ENCODE measurements at places on chromosomes 2 and 18.

DNA sequence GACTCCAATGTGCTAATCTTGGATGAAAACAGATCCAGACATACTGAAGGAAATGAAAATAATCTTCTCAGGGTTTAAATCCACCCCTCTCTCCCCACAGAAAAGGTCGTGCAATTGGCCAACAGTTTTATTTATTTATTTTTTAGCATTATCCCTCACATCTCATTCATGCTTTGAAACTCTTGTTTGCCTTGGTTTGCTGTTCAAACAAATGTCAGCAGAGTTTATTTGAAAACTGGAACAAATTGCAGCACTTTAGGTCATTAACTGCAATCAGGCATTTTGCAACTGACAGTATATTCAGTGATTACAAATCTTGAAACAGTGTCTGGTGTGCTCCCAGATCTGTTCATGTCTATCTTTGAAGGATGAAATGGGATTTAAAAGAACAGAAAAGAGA is 220.6 kb downstream of the SLC4A10 start:
- no peak for DNase-seq

DNA sequence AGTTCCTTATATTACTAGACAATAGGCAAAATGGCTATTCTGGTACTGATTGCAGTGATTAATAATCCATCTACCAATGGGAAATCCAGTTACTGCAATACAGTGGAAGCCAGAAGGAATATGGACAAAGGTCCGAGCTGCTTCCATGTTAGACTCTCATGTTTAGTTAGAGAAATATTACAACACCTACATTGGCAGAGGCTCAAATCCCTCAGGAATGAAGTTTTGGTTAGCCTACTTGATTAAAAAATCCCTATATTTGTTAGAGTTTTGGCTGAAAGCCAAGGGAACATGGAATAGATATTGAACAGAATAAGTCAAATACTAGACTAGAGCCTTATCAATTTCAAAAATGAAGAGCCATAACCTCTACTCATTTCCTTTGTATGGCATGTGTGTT is 48.5 kb downstream of the ARL6IP6 start:
- DNase-seq = no peak

- DNase-seq = no peak
Measured at GRCh38 chr2:236256366-236256985, 7.7 kb downstream of the ASB18 start.

- DNase-seq = no peak
Measured at GRCh38 chr2:27730980-27731691, 40.4 kb upstream of the MRPL33 start.

DNA sequence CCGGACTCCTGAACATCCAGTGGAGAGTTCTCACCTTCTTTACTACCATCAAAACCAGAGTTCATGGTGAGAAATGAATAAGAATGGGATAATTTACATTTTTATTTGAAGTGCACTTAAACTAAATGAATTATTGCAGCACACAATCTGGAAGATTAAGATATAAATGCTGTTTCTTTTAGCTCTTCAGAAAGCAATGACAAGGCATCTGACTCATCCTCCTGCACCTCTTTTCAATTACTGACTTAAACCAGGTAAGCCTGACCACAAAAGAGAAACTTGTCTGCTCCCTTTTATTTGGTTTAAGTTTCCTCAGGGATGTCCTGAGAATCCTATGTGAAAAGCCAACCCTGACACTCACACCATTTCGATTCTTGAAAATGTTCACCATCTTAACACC is 720 bp upstream of the DSC2 start:
- DNase-seq = no peak

DNA sequence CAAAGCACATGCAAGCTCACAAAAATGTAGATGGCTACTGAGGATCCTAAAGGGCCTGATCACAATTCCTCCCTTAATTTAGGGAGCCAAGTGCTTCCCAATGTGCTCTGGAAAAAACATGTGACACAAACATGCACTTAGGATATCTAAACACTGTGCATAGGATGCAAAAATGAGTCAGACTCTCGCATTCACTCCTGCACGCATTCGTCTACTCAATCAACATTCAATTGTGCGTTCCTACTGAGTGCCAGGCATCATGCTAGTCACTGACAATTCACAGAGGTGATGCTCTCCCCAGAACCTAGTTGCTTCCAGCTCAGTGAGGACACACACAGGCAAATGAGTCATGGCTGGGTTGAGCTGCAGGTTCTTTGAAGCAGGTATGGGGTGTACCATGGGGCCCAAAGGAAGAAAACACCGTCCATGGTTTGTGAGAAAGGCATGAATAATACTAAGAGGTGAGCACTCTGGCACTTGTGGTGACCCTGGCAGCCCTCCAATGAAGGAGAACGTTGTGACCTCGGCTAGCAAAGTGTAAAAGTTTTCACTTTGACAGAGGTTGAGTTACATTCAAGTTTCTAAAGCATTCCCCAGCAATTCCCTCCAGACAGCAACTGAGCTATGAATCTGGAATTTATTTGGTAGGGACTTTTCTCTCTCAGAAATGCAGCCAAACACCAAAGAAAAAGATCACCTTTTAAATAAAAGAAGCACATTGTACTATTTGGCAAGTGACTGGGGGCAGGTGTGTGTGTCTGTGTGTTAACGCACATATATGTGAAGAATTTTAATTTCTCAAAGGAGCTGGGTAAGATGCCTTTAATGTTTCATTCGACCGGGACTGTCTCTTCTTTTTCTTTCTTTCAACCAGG is 173.3 kb downstream of the ALPK2 start:
- no peak for DNase-seq

DNA sequence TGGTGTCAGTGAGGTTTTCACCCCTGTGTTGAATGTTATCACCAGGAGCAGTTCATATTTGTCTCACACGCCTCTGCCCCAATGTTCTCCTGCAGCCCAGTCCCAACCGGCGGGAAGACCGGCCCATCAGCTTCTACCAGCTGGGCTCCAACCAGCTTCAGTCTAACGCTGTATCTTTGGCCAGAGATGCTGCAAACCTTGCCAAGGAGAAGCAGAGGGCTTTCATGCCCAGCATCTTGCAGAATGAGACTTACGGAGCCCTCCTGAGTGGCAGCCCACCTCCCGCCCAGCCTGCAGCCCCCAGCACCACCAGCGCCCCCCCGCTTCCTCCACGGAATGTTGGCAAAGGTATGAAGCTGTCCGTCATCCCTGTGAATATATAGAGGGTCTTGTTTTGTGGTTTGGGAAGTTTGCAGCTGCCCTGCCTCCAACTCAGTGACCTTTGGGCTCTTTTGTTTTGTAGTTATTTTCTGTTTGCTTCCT is 35.1 kb downstream of the ITGB1BP1 start:
- no peak for DNase-seq

- DNase-seq = no peak
Measured at GRCh38 chr18:11497585-11497984, 111.8 kb upstream of the SLC35G4 start.

DNA sequence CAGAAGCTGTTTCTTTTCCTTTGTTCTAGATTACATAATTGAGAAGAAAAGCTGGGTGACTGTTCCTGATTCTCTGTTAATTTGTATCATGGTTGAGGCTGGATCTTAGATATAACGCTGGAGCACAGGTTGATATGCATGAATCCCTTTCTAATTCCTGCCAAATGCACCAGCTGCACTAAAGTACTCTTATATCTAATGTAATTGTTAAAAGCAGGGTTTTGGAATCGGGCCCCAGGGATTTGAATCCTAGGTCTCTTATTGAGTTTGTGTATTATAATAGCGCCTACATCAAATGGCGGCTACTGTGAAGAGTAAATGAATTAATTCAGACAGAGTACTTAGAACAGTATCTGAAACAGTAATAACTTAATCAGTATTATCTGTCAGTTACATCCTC is 80.4 kb downstream of the MC4R start:
- DNase-seq = no peak

GRCh38 chr2:217451666-217452065 is 551.1 kb downstream of the TNS1 start:
- no peak for DNase-seq

DNA sequence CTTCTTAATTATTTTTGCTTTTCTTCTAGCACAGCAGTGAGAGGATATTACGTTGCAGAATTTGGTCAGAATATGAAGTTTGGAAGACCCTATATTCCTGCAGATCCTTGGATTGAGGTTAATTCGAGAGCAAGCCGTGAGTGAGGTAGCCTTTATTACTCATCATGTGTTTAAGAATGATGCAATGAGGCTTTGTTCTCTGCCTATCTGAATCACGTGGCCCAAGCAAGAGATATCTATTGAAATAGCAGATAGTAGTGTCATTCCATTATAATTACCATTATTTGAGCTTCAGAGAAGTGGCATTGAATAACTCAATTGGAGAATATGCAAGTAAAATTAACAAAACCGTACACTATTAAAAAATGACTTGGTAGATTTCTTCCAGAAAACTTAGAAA is 641.1 kb downstream of the TMEM182 start:
- DNase-seq = no peak

DNA sequence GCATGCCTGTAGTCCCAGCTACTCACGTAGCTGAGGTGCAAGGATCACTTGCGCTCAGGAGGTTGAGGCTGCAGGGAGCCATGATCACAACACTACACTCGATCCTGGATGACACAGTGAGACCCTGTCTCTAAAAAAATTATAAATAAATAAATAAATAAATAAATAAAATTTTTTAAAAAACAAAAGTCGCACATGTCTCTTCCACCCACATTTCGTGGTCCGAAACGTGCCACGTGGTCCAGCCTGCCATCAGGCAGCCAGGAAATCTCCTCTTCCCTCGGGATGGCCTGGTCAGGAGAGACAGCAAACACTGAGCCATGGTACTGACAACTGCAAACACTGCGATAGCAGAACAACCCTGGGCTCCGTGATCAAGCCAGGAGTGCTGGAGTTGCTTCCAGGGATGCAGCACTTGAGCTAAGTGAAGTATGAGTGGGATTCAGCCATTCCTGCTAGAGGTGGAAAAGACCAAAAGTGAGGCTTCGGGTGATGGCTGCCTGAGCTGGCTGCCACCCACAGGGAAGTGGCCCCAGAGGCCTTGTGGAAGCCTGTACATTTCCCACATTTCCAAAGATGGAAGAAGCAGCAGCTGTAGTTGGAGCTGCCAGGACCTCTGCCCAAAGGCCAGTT is 193.1 kb downstream of the SMAD2 start:
- no peak for DNase-seq

DNA sequence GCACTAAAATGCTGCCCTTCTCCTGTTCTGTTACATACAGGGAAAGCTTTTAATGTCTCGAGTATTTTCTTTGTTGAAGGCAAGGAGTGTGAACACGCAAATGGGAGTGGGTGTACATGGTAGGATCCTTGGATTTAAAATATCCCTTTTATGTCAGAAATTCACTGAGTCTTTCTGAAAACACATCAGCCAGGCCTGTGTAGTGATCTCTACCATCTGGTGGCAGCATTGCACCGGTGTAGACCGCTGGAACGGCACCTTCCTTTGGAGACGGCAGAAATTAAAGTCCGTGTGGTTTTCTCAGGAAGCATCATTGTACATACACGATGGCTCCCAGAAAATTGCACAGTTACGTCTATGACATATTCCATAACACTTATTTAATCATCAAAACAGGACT is 515.8 kb downstream of the GALR1 start:
- DNase-seq = no peak

- DNase-seq = no peak
Measured at GRCh38 chr2:113776949-113777348, 20.5 kb upstream of the SLC35F5 start.

DNA sequence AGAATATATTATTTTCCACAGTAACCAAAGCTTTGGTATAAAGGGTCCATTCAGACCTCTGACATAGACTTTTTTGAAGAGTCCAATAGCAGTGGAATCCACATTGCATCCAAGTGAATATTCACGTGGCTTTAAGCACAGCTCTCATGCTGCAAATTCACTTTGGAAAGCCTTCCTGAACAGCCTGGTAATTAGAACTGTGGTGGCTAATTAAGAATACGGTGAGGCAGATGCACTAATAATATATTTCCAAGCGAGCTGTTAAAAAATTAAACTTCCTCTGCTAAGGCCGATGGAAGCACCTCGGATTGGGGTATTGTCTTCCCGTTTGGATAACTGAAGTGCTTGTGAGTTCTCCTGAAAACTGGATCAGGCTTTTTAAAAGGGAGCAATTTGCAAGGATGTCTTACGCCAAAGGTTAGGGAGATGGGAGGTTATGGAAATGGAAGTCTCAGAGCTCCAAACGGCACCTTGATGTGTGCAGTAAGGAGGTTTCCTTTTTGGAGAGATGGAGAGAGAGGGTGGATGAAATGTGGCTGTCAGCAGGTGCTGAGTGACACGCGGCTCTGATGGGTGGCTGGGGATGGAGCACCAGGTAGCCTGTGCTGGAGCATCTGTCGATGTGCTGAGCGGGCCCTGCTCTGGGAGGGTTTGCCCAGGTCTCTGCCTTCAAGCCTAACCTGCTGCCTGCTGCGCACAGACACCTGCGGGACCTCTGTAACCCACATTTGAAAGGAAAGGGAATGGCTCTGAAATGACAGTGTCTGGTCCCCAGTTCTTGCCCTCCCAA is 37.5 kb downstream of the CABLES1 start:
- DNase-seq = no peak

GRCh38 chr18:78521136-78521535 is 458.5 kb upstream of the SALL3 start:
- no peak for DNase-seq

DNA sequence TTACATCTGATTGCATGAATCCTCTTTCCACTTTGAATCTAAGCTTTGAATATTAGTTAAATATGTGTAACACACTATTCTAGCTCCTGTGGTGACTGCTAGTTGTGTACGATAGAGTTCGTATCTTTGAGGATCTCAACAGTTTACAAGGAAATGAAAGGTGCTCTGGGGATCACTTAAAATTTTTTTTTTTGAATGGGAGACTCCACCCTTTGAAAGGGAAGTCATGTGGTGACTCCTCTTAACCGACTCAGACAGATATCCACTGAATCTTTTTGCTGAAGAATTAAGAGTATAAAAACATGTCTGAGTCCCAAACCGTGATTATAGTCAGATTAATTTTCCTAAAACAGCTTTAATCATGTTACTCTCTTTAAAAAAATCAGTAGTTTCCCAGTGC is 4.0 kb downstream of the CLIP4 start:
- no peak for DNase-seq

- DNase-seq = no peak
Measured at GRCh38 chr2:27893006-27893405, 2.5 kb downstream of the BABAM2 start.

DNA sequence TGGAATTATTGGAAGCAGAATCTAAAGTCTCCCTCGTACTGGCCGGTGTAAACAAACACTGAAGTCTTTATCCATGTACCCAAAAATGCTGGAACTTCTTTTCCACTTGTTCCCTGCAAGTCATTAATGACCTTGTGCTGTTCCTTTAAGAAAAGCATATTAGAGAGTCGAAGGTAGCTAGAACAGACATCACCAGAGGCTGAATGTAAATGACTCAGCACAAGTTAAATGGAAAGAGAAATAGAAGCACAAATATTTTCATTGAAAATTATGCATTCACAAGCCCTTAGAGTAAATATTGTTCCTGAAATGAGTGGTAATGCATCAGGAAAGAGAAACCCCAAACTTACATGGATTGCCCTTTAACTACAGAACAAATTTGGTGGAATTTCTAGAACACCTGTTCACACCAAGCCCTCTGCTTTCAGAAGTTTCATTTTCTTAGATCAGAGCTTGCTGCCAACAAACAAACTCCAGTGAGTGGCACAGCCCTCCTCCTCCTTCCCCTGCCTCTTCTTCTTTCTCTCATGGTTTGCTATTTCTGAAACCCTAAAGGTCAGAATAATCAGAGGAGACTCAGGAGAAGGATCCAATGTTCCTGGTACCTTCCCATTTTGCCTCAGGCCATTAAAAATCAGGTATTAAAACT is 264.3 kb downstream of the TXNL1 start:
- no peak for DNase-seq
